ENCODE measurements at places on chromosomes 2 and 18. TPM values are rescaled to one million over a fixed set of nuclear protein-coding genes. Genes with fewer than 3 reads are reported as not detected.

The CDK5R2 gene
- total RNA-seq, result not detected

DNA sequence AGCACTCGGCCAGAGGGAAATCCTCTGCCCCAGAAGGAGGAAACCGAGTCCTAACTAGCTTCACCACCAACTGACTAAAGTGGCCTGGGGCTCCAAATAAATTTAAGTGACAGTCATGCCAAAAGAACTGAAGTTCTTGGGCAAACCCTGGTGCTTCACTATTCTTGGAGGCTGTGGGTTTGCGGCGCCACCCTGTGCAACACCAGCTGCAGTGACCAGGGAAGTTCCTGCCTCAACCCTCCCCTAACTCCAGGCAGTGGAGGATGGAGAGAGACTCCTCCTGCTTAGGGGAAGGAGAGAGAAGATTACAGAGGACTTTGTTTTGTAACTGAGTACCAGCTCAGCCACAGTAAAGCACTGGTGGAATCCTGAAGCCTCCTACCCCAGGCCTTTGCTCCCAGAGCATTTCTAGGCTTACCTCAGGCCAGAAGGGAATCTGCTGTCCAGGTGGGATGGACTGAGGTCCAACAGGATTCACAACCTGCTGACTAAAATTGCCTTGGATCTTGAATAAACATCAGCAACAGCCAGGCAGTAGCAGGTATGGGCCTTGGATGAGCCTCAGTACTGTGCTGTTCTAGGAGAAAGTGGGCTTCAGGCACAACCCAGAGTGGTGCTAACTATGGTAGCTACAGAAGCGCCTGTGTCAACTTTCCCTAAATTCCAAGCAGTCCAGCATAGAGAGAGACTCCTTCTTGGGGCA lies 29.4 kb upstream of the BMP10 start:
- no peak for DNase-seq
- H3K4me1 ChIP-seq, result no peaks in the 10 kb centered on the region
- H3K27ac ChIP-seq, result no peak overlapping the region
- no peak overlapping the region for H3K4me3 ChIP-seq
- H3K36me3 ChIP-seq, result no peaks in the 10 kb centered on the region

DNA sequence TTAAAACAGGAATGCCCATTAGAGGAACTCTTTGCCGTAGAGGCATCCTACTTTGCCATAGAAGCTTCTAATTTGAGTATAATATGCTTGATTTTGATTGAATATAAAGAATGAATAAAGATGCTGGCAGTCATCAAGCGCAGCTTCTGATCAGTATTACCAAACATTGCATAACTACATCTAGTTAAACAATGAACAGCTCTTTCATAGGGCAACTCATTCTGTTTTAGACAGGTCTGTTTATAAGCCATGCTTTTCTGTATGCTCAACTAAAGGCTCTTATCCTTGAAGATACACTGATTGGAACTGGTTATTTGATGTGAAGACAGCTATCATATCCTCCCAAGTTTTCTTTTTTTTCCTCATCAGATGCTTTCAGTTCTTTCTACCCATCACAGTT lies 122.6 kb upstream of the FAM117B start:
- no peak overlapping the region for H3K4me3 ChIP-seq
- no peaks in the 10 kb centered on the region for H3K4me1 ChIP-seq
- H3K36me3 ChIP-seq, result peaks cover 16% of the 10 kb centered on the region
- no peak for DNase-seq
- no peaks in the 10 kb centered on the region for H3K27me3 ChIP-seq

- no peak overlapping the region for H3K27ac ChIP-seq
- no peaks in the 10 kb centered on the region for H3K4me1 ChIP-seq
- no peak for DNase-seq
Observed at GRCh38 chr18:26506012-26506411, 42.3 kb downstream of the KCTD1 start.

DNA sequence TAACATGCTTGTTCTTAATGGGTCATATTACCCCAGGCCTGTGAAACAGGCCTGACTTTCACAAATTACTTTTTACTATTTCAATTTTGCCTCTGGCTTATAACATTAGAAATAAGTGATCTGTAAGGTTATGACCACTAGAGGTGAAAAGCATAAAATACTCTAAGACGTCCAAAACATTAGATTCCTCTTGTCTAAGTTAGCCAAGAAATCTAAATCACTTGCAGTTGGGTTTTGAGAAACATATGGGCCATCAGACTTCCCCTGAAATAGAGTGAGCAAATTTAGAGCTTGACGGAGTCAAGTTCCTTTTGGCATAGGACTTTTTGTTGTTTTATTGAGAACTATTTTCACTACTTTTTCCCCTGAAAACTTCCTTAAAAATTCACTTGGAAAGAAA lies 32.7 kb upstream of the RIT2 start:
- no peak overlapping the region for H3K4me3 ChIP-seq
- H3K27me3 ChIP-seq, result no peaks in the 10 kb centered on the region
- H3K4me1 ChIP-seq, result no peaks in the 10 kb centered on the region

GRCh38 chr2:39164089-39164488 lies 43.2 kb upstream of the SOS1 start:
- DNase-seq, result no peak
- H3K4me3 ChIP-seq, result no peak overlapping the region
- H3K36me3 ChIP-seq, result no peaks in the 10 kb centered on the region
- no peaks in the 10 kb centered on the region for H3K27me3 ChIP-seq

The SCYGR5 gene
- not detected for total RNA-seq

- H3K36me3 ChIP-seq, result no peaks in the 10 kb centered on the region
- no peak overlapping the region for H3K27ac ChIP-seq
- H3K27me3 ChIP-seq, result no peaks in the 10 kb centered on the region
- DNase-seq, result no peak
- H3K4me3 ChIP-seq, result no peak overlapping the region
Observed at GRCh38 chr2:103945083-103945482, 908.8 kb upstream of the POU3F3 start.

GRCh38 chr2:85174943-85175342 lies 41.8 kb downstream of the TCF7L1 start:
- H3K27ac ChIP-seq, result no peak overlapping the region
- DNase-seq, result no peak
- peaks cover 11% of the 10 kb centered on the region for H3K4me1 ChIP-seq
- H3K27me3 ChIP-seq, result no peaks in the 10 kb centered on the region
- no peaks in the 10 kb centered on the region for H3K36me3 ChIP-seq

The LHCGR gene
- total RNA-seq, result 0.13 TPM

DNA sequence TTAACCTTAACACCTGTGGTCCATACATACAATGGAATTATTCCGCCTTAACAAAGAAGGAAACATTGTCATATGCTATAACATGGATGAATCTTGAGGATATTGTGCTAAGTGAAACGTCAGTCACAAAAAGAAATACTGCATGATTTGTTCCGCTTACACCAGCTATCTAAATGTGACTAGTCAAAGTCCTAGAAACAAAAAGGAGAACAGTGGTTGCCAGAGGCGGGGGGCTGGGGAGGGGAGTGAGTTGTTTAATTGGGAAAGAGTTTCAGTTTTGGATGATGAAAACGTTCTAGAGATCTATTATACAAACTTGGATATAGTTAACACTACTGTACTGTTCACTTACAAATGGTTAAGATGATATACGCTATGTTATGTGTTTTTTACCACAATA lies 72.0 kb downstream of the SPRED2 start:
- H3K27ac ChIP-seq, result no peak overlapping the region
- H3K4me3 ChIP-seq, result no peak overlapping the region
- H3K27me3 ChIP-seq, result no peaks in the 10 kb centered on the region
- no peak for DNase-seq
- no peaks in the 10 kb centered on the region for H3K36me3 ChIP-seq

Measured in left lung (tissue), 14 donors.